ENCODE measurements at places on chromosomes 13 and 19.

DNA sequence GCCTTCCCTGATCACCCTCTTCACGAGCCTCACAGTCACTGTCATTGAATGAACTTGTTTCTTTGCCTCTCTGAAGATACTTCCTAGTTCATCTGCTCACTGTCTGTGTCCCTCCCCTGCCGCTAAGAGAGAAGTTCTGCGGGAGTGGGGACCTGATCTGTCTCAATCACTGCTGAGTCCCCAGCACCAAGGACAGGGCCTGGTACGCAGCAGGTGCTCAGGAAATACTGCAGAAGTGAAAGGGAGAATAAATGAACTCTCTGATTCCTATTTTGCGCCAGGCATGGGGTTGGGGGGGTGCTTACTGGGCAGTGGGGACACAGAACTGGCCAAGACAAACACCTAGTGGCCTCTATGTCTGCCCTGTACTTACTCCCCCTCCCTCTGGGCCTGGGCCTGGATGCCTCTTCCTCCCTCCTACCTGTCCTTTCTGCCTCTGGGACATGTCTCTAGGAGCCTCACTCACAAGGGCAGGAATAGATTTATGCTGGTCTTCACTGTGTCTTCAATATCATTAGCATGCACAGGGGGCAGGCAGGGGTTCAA, 17.5 kb downstream of the FCGBP start:
- no peak for DNase-seq

DNA sequence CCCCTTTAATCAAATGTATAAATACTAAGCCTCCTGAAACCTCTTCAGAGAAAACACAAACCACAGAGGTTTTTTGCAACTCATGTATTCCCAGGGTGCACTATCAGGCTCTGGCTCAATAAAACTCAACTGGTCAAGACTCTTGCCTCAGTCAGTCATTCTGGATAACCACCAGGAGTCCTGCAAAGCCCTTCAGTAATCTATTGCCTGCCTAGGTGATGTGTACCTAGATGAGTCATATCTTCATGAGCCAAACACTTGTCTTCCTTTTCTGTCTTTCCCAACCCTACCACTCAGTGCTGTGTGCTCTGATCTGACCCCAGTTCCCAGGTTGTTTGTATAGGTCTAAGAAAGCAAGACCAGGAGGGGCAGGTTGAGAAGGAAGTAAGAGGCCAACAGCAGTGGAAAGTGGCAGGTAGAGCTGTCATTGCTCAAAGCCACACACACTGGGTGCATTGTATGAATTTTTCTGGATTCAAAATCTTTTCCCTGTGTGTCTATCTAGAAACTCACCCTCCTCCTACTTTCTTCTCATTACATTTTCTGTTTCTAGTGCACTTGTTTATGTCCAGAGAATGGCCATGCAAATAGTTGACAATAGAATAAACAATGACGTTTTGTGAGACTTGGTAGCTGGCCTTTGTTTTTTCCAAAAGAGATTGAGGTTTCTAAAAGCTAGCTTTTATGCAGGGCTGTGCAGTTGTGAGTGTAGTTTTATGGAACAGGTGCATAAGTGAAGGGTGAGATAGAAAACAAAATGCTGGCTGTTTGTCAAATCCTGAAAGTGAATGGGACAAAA, 48.1 kb downstream of the PSG1 start:
- DNase-seq, result no peak

GRCh38 chr19:57052081-57052480, 67.7 kb upstream of the USP29 start:
- no peak for DNase-seq

- no peak for DNase-seq
These were observed 6.6 kb downstream of the ACP4 start for GRCh38 chr19:50796634-50797428.

- peak; percentile 45 for DNase-seq
These were observed 15.7 kb downstream of the ZIC5 start for GRCh38 chr13:99955747-99956472.

- DNase-seq, result no peak
These were observed 2.8 kb downstream of the C5AR1 start for GRCh38 chr19:47312366-47313006.

GRCh38 chr13:48994706-48995105, 19.0 kb downstream of the FNDC3A start:
- peak; percentile 41 for DNase-seq

GRCh38 chr19:54882758-54883157, 8.7 kb downstream of the FCAR start:
- no peak for DNase-seq

GRCh38 chr19:41386442-41386841, 10.1 kb downstream of the TMEM91 start:
- no peak for DNase-seq

DNA sequence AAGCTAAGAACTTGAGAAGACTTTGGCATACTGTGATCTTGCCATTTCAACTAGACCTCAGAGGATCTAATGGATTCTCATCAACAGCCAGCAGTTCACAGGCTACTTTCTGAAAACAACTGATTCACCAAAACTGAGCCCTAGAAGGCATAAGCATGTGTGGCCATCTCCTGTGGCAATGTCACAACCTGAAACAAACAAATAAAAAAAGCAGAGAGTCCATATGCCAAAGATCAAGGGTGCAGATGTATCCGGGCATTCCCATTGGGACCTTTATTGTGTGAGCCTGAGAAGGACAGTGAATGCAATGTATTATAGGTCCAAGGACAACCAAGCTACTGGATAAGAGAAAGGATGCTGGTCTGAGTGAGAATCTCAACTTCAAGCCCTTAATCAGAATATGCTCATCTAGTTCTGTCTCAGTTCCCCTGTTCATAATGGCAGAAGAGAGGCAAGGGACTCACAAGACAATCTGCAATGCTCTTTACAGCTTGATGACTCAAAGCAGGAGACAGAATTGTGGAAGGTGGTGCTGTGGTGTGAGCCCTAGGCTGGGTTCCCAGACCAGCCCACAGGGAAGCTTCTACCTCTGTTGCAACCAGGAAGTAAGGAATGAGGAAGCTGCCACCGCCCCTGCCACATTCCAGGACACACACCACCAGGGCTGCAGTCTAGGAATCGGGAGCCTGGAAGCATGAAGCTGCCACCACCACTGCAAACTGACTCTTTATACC, 133.7 kb downstream of the RAP2A start:
- peak; percentile 46 for DNase-seq

DNA sequence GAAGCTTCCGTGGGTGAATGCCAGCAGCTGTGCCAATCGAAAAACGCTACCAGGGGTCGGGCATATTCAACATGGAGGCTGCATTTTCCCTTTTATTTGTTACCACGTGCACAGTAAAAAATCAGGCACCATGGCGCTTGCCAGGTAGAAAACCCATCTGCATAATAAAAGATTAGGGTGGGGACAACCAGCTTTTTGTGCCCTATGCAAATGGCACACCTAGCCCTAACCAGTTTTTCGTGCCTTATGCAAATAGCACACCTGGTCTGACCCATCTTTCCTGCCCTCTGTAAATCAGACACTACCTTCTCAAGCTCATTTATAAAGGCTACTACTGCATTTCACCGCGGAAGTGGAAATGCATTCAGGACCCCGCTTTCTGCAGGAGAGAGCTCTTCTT, 62.1 kb upstream of the FREM2 start:
- no peak for DNase-seq

DNA sequence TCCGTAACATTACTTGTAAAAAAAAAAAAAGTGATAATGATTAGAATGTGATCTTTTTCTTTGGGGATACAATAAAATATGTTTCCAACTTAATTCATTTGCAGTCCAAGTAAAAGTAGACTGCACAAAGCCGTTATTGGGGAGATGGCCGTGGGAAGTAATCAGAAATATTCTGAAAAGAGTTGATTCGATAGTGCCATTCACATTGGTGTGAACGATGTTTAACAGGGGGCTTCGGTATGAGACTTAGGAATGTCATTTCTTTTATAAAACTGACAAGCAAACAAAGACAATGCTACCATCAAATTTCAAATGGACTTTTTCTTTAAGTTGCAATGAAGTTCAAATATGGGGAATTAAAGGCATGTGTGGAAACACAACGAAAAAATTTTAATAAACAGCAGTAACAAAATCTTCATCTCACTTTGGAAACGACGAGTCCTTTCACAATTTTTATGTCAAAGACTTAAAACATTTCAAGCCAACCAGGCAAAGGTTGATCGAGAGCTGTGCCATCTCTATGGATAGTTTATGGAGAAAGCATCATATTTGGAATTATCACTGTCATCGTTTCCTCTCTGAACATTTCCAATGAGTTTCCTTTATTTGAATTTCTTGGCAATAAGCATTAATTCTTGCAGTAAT, 1.7 kb upstream of the ZIC5 start:
- DNase-seq, result no peak

DNA sequence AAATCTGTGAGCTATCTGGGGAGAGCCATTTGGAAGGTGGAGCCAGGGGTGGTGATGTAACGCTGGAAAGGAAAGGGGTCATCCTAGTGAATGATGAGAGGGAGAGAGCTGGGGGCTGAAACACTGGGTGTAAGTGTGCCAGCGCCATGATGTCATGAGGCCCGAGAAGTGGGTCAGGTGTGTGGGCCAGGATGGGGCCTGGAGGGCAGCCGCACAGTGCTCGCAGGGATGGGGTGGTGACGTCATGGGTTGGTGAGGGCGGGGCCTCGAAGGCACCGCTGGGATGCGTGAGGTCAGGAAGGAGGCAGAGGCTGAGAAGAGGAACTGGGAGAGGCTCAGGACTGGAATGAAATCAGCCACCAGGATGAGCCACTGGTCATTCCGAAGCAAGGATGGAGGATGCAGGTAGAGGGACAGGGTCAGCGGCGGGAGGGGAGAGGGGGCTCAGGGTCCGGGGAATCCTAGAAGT, 4.4 kb downstream of the CCDC61 start:
- DNase-seq, result peak; percentile 21

DNA sequence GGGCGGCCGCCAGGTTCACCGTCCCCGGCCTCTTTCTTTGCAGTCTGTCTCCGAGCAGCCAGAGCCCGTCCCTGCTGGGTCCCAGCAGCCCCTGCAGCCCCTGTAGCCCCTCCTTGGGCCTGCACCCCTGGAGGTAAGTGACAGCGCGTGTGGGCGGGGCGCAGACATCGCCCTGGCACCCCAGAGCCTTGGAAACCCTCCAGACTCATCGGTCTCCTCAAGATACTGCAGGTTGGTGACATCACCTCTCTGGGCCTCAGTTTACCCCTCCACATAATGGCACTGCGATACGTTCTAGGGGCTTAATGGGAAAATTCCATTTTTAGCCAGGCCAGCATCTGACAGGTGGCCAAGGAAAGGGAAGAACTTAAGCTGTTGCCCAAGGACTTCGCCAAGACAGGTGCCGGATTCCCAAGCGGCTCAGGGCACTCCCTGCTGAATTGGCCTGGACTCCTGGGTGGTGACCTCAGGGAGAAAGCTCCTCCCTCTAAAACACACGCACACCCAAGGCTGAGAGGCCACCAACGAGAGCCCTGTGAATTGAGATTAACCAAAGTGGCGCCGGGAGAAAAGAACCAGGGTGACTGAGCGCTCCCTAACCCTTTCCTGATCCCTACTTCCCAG, 13.1 kb downstream of the MAST3 start:
- DNase-seq, result no peak

GRCh38 chr13:37700887-37701286, 102.3 kb upstream of the POSTN start:
- no peak for DNase-seq

- DNase-seq, result no peak
These were observed 23.9 kb downstream of the GATAD2A start for GRCh38 chr19:19429361-19429760.

- DNase-seq, result no peak
These were observed 5.7 kb upstream of the JUND start for GRCh38 chr19:18286973-18287635.

- DNase-seq, result no peak
These were observed 45.3 kb downstream of the SPTBN4 start for GRCh38 chr19:40512110-40512472.

DNA sequence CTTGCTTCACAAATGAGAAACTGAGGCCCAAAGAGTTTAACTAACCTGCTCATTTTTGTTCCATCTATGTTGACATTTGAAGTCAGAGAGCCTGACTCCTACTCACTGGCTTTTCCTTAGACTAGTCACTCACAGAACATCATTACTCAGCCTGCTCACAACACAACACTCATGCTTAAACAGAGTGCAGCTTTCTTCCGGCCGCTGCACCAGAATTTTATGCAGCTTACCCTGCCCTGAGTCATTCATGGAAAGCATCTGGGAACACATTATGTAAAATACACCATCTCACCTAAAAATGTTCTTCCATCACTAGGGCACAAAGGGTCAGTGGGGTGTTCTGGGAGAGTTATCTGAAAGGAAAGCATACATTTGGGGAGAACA, 303.4 kb downstream of the SPRY2 start:
- peak; percentile 91 for DNase-seq

DNA sequence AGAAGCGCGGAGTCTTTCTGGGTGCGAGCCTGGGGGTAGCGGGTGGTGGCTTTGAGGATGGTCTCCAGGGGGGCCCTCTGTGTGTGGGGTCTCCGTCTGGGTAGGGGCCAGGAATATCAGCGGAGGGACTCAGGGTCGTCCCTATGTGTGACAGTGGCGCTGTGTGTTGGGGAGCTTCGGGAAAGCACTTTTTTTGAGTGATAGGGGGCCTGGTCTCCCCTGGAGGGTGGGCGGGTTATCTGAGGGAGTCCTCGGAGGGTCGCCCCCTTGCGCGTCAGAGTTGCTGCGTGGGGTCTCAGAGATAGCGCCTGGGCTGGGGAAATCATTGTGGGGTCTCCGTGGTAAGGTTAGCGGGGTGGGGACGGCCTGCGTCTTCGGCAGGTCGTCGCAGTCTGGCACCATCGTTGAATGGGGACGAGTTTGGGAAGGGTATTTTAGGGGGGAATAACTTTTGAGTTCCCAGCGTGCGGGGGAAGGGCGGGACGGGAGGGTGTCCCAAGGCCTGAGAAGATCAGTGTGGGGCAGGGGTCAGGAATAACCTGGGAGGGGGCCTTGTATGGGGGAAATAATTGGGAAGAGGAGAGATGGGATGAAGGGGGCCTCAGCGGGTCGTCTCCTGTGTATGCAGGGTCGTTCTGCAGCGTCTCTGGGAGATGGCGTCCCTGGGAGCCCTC, 857 bp downstream of the IER2 start:
- DNase-seq, result no peak

DNA sequence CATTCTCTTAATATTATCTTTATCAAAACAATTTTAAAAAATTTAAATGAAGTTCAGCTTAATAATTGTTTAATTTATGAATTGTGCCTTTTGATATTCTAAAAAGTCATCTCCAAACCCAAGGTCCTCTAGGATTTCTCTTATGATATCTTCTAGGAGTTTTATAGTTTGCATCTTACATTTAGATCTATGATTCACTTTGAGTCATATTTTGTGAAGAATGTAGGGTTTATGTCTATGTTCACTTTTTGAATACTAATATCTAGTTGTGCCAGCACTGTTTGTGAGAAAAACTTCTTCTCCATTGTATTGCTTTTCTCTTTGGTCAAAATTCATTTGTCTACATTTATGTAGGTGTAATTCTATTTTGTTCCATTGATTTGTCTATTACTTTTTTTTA, 1068.4 kb upstream of the SPRY2 start:
- DNase-seq, result no peak
